SK-N-SH (cell line): ENCODE measurements at places on chromosomes 7 and 10. TPM values are rescaled to one million over a fixed set of nuclear protein-coding genes. Genes with fewer than 3 reads are reported as not detected.

- no peak for DNase-seq
These were observed 3.3 kb downstream of the INSYN2A start for GRCh38 chr10:127193125-127193524.

The WEE2 gene
- polyA plus RNA-seq, result not detected in 2 replicates

The MMRN2 gene
- 0.02 and 0.05 TPM in 2 replicates for polyA plus RNA-seq

DNA sequence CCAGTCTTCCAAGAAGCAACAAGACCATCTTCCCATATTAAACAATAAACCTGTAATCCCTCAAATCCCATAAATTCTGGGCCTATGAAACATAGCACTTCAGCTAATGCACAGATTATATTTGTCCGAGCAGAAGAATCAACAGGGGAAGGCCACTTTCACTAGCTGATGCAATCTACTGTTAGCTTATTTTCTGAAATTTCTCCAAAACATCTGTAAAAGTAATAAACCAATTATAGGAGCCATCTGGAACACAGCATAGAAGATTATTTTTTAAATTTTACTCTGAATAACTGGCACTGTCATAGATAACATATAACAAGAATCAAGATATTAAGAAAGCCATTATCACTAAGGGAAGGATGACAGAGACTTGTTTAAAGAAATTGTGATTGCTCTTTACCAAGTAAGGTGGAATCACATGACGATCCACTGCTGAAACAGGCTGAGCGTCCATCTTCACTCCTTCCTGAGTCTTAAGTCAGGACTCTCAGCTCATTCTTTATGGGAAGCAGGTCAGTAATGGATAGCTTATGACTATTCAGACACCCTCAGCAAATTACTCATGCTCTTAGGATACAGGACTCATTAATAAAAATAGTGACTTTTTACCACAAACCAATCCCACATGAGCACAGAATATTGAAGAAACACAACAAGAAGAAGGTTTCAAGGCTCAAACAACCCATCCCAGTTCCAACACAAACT is 719.5 kb downstream of the XPNPEP1 start:
- DNase-seq, result peak; percentile 11

The ADARB2 gene
- 0.06 TPM in 1 of 2 replicates, not detected in the other for polyA plus RNA-seq
